ENCODE measurements at places on chromosomes 13 and 19. TPM values are rescaled to one million over a fixed set of nuclear protein-coding genes. Genes with fewer than 3 reads are reported as not detected.

- DNase-seq: no peak
Measured at GRCh38 chr19:4730740-4731171, 7.1 kb upstream of the DPP9 start.

GRCh38 chr19:33569821-33570220 is 48.2 kb upstream of the PEPD start:
- DNase-seq: no peak

DNA sequence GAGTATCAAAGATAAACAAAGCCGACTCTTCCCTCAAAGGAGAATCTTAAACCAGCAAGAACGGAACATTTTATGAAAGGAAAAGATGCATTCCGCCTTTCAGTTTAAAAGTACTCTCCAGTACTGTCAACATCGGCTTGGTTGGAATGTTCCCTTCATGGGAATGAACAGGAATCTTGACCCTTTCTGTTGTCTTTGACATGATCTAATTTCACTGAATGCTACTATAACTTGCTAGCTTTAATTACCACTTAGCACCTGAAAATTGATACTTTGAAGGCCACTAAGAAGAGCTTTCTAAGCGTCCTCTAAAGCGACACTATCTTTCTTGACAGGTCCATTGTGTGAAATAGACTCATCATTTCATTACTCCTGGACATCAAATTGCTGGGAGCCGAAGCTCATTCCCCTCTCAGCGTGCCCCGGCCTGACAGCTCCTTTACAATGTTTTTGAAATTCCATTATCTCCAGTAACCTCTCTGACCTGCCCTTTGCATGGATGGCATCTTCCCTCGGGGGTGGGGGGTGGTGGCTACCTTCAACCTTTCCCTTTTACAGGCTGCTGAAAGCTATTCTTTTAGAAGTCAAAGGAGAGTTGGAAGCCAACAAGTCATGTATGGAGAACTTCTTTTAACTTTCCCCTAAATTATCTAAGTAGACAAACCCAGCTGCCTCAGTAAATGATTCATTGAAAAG is 67.9 kb downstream of the EFNB2 start:
- DNase-seq: peak; percentile 26

GRCh38 chr19:17949956-17950309 is 17.0 kb upstream of the KCNN1 start:
- no peak for DNase-seq

SIGLEC7 gene
- not detected for total RNA-seq
